ENCODE measurements at places on chromosomes 12 and 14.

DNA sequence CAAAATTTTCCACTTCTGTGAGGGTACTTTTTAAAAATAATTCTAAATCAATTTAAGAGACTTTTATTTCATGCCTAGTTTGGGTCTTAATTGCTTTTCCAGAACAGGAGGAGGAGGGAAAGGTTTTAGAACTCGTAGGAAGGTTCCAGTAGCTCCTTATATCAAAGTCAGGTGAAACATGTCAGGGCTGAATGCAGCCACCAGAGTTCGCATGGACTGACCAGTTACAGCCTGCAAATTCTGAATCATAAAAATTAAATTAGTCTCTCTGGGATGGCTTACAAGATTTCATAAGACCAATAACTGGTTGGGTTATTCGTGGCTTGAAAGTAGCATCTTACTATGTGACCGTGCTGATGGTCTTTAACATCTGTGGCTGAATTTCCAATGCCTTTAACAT is 397 bp downstream of the BDKRB1 start:
- DNase-seq, result no peak

DNA sequence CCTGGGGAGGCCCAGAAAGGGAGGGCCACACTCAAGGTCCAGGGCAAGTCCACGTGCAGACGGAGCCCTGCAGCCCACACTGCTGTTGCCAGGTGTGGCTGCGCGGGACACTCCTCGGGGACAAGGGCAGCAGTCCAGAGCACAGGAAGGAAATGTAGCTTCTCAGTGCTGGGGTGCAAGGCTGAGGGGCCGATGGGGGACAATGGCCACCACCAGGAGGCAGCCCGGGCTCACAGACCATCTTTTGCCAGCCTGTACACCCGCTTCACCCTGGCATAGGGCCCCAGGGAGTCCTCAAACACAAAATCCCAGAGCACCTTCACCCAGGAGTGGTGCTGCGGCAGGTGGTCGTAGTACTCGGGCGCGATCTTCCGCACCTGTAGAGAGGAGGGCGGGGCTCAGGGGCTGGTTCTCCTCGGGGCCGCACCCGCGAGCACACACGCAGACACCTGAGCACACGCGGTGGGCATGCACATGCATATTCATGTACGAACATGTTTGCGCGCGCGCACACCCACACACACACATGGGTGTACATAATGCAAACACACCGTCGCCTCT is 12.8 kb downstream of the DEGS2 start:
- no peak for DNase-seq

- no peak for DNase-seq
These were observed 85.9 kb upstream of the PDE3A start for GRCh38 chr12:20282401-20282800.

- DNase-seq, result no peak
These were observed 346.4 kb upstream of the ATP2B1 start for GRCh38 chr12:90055071-90055470.

DNA sequence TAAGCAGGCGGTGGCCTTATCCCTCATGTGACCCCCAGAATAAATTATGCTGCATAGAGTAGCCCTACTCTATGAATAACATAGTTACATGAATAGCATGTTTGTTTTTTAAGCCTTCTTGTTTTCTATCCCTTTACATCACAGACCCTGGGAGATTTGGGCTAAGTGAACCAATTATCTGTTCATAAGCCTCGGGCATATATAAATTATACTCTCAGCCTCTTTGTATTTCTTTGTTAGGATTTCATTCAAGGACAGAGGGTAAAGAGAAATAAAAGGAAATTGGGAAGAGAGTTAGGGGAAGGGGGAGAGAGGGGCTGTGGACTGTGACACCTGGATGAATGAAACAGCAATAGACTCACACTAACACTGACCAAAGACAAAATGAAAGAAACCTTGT is 35.3 kb upstream of the RTRAF start:
- no peak for DNase-seq

- DNase-seq, result peak; percentile 5
These were observed 191.2 kb upstream of the SSTR1 start for GRCh38 chr14:38016497-38016896.

- no peak for DNase-seq
These were observed 79.4 kb downstream of the METTL25 start for GRCh38 chr12:82437744-82438143.

- no peak for DNase-seq
These were observed 115.3 kb downstream of the ZNF664 start for GRCh38 chr12:124088217-124088907.

- DNase-seq, result no peak
These were observed 68.5 kb upstream of the LRIG3 start for GRCh38 chr12:58988643-58989344.

DNA sequence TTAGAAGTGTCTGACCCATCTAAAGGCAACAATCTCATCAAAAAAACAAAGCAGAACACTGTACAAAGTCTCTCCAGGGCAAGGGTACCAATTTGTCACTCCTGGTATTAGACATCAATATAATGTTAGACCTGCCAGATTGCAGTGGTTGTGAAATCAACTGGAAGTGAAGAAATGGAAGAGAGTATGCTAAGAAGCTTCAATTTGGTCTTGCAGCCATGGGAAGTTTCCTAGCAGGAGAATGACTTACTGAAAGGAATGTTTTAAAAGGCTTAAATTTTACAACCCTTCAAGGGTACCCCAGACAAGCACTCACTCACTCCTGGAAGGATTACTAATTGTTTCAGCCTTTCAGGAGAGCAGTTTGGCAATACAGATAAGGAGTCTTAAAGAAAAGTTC is 18.9 kb downstream of the LLPH start:
- DNase-seq, result no peak

DNA sequence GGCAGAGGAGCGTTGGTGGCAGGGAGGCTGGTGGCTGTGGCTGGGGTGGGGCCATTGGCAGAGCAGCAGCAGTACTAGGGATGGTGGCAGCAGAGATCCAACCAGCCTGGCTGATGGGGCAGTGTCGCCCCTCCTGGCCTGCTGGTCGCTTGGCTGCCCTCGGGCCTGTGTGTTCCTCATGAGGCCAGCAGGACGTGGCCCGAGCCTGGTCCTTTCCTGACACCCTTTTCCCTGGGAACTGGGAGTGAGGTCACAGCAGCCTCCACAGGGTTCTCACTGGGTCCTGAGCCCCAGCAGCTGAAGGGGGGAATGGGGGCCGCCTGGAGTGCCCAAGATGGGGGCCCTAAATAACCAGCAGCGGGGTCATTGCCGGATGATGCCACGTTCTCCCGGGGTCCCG is 46.1 kb downstream of the KIF26A start:
- DNase-seq, result no peak

GRCh38 chr14:64878837-64879634 is 671 bp downstream of the SPTB start:
- no peak for DNase-seq

DNA sequence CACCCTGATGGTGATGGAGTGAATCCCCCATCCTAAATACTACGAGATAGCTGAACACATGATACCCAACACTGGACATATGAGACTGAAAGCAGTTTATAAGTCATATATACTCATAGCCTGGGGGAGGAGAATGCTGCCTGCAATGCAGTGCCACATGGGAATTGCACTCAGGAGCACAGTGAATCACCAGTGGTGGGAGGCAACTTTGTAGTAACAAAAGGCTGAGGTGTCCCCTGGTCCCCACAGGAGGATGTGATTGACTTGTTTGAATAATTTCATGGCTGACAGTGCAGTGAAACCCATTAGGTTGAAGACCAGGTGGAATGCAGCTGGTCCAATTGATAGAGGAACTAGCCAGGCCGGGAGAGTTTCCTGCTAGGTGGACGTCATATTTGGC is 20.2 kb downstream of the CCDC38 start:
- peak; percentile 11 for DNase-seq

DNA sequence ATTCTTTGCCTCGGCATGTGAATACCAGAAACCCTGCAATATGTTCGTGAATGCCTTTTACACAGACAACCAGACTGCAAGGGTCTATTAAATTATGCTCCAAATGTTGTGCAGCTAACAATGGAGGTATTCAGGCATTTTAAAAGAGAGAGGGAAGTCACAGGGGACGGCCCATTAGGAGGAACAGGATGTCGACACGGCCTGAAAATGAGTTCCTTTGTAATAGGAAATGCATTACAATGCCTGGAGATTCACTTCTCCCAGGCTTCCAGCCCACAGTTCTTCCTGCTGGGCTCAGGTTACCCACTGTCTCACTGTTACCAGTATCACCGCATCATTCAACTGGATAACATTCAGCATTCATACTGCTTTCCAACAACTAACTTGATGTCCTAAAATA is 2.5 kb downstream of the DUSP6 start:
- DNase-seq, result no peak

GRCh38 chr12:69468237-69469026 is 1.8 kb upstream of the FRS2 start:
- DNase-seq, result no peak

GRCh38 chr12:7844116-7844515 is 28.6 kb downstream of the SLC2A14 start:
- no peak for DNase-seq

GRCh38 chr12:106249411-106250135 is 1.8 kb upstream of the CKAP4 start:
- DNase-seq, result peak; percentile 89

DNA sequence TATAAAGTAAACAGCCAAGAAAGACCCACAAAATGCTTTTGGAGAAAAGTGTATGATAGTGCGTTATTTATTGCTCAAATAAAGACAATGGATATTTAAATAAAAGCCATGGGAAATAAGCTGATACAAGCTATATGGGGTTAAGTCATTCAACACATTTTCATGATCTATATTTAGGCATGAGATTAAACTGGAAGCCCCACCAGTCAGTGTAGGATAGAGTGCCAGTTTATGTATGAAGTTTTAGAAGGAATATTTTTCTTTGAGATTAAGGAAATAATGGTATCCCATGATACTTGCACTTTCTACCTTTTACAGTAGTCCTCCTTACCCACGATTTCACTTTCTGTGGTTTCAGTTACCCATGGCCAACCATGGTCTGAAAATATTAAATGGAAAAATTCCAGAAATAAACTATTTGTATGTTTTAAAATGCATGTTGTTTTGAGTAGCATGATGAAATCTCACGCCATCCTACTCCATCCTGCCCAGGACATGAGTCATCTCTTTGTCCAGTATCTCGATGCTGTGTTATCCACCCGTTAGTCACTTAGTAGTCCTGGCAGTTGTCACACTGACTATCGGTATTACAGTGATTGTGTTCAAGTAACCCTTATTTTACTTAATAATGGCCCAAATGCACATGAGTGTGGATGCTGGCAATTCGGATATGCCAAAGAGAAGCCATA is 22.3 kb downstream of the SYT1 start:
- no peak for DNase-seq

GRCh38 chr14:99124482-99125105 is 147.4 kb downstream of the BCL11B start:
- DNase-seq, result no peak

DNA sequence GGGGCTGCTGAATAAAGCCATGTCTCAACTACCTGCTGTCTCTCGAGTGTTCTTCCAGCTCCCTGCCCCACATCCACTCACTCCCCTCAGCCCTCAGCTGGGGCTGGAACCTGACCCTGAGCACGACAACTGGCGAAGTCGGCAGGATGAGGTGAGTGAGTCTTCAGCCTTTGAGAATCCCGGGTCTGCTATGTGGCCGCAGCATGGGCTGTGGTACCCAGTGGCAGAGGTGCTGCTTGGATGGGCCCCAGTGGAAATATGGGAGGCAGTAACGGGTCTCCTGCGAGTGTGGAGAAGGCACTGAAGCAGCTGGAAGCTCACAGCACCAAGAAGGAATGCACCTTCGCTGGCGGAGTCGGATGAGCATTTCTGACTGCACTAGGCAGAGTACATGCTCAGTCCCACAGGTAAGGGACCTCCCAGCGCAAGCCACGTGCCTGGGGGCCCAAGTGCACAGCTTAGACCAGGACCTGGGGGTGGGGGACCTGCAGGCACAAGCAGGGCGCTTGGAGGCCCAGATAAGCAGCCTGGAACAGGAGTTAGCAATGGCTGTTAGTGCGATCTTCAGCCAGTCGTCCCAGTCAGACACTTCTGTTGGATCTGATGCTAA is 95.5 kb upstream of the TMPO start:
- no peak for DNase-seq

DNA sequence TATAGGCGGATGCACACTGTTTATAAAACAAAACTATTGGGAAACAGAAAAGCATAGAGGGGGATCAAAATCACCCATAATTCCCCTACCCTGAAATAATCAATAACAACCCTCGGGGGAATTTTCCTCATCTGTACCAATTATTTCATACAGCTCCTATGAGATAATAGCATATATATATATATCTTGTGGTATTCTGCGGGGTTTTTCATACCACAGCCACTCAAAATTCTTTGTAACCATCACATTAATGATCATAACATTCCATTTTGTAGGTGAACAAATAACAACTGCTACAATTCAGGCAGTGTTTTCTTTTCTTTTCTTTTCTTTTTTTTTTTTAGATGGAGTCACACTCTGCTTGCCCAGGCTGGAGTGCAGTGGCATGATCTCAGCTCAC is 35.3 kb downstream of the P2RX7 start:
- DNase-seq, result no peak

DNA sequence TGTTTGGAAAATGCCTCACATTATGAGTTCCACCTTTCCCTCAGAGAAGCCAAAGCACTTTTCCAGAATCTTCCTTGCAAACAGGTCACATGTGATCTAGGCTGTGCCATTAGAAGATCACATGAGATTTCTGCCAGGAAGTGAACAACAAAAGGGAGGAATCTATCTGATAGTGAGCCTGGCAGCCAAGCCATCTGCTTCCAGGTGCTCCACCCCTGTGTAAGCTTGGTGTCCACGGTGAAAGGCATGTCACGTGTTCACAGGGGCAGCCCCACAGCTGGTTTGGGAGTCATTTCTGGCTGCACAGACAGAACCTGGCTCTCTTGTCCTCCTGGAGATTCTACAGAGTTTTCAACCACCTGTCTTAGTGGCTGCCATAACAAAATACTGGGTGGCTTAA is 3.5 kb upstream of the KSR2 start:
- DNase-seq, result no peak

- no peak for DNase-seq
These were observed 186.3 kb upstream of the EGLN3 start for GRCh38 chr14:34137001-34137745.

GRCh38 chr14:71244341-71244740 is 337.1 kb downstream of the PCNX1 start:
- DNase-seq, result no peak

GRCh38 chr12:13222076-13222475 is 25.6 kb downstream of the EMP1 start:
- no peak for DNase-seq

GRCh38 chr12:87866578-87867292 is 162.5 kb downstream of the C12orf50 start:
- DNase-seq, result peak; percentile 51

GRCh38 chr12:14664434-14665023 is 31.9 kb downstream of the GUCY2C start:
- DNase-seq, result peak; percentile 86

- no peak for DNase-seq
These were observed 2.1 kb upstream of the GSC start for GRCh38 chr14:94771906-94772490.

DNA sequence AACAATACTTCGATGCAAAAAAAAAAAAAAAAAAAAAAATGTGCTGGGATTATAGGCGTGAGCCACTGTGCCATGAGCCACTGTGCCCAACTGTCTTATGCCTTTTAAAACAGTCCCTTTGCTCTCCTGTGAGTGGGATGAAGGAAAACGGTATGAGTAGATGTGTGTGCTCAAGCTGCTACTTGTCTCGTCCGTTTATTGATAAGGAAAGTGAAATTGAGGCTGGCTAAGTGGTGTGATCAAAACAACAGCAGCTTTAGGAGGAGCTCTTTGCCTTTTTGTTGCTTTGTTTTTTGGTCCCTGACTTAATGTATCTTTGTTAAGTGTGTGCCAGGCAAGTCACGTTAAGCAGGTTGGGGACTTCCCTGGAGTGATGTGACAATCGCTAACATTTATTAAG is 275.9 kb downstream of the TMEM132C start:
- no peak for DNase-seq
